ENCODE measurements at places on chromosomes 2 and 18. TPM values are rescaled to one million over a fixed set of nuclear protein-coding genes. Genes with fewer than 3 reads are reported as not detected.
A peak's percentile ranks its signal among the peaks of the same experiment; 100 is the strongest.

DNA sequence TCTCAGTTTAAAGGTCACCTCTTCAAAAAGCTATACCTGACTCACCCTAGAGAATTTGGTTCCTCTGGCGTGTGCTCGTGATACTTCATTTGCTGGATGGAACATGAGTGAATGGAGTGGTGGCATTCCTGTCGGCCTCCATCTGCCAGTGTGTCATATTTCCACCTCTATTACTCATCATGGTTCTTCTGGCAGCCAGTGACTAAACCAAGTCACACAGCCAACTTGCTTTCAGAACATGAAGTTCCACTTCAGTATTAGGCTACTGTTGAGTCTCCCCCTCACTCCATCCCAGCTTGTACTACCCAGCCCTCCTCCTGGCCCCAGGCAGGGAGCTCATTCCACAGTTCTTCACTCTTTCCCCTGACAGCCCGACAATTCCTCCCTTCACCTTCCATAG is 169.8 kb downstream of the MREG start:
- H3K27ac ChIP-seq = no peak overlapping the region
- H3K36me3 ChIP-seq = no peaks in the 10 kb centered on the region
- DNase-seq = no peak

DNA sequence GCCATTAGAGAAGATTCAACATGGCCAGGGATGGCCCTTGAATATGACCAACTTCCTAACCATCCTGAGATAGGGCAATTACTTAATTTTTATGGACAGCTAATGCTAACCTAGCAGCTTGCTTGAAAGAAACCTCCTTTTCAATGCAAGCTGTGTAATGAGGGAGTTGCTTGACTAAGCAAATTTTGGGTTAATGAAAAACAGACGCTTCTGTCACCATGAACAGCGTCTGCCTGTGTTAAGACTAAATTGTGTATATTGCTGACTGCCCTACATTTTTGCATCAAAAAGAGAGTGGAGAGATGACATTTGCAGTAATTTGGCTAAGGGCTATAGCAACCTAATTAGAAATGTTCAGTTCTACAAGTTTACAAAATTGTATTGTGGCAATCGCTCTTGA is 319.2 kb upstream of the LRATD1 start:
- H3K27ac ChIP-seq = no peak overlapping the region
- no peaks in the 10 kb centered on the region for H3K27me3 ChIP-seq
- DNase-seq = no peak
- H3K4me1 ChIP-seq = no peaks in the 10 kb centered on the region
- H3K4me3 ChIP-seq = no peak overlapping the region

DNA sequence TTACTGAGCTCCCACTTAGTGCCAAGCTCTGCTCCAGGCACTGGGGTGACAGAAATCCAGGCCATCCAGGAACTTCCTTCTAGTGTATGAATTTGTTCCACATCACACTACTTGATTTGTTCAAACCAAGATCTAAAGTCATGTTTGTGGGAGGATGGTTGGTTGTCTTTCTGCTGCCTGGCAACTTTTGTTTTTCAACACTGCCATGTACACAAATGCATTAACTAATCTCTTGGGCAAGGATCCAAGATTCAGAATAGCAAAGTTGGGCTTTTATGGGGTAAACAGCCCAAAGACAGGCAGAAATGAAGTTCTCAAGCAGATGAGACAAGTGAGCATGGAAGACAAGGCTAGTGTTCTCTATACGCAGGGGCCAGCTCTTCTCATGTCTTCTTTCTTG is 53.4 kb upstream of the PROKR1 start:
- H3K27ac ChIP-seq = no peak overlapping the region
- no peak overlapping the region for H3K4me3 ChIP-seq
- no peaks in the 10 kb centered on the region for H3K4me1 ChIP-seq
- no peaks in the 10 kb centered on the region for H3K36me3 ChIP-seq
- H3K27me3 ChIP-seq = no peaks in the 10 kb centered on the region

DNA sequence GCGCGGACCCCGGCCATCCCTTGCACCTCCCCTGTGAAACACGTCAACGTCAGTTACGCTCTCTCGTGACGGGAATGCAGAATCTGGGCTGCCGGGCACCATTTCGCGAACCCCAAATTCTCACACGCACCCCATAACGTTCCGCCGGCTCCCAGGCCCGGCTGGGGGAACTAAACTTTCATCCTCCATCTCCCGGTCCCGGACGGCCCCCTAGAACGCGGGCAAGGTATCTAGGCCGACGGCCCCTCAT is 544 bp downstream of the DNAJC27 start:
- DNase-seq = peak; percentile 30
- H3K27ac ChIP-seq = no peak overlapping the region
- peak overlapping the region; percentile 96 for H3K4me3 ChIP-seq
- no peaks in the 10 kb centered on the region for H3K27me3 ChIP-seq
- H3K4me1 ChIP-seq = no peaks in the 10 kb centered on the region
- peaks cover 7% of the 10 kb centered on the region for H3K36me3 ChIP-seq

The CHRNG gene
- total RNA-seq = not detected

The OTX1 gene
- 0.13 TPM for total RNA-seq

The GATA6 gene
- not detected for total RNA-seq
